ENCODE measurements at places on chromosomes 12 and 14.

DNA sequence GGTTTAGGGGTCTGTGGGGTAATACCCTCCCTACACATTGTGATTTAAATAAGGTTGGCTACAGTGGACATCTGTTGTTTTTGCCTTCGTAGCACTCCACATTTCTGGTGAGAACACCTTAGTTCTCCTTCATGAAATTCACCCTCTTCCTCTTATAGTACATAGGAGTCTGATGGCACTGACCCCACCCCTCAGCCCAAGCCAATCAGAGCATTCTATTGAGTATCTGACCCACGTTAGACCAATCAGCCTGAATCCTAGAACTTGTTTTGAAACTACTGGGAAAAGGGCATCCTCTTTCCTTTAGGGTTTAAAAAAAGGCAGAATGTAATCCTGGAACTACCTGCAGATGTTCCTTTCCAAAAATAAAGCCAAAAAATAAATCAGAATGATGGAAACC, 15.8 kb upstream of the LRRC9 start:
- DNase-seq = no peak

- no peak for DNase-seq
Observed at GRCh38 chr14:98638366-98638765, 633.6 kb downstream of the BCL11B start.

DNA sequence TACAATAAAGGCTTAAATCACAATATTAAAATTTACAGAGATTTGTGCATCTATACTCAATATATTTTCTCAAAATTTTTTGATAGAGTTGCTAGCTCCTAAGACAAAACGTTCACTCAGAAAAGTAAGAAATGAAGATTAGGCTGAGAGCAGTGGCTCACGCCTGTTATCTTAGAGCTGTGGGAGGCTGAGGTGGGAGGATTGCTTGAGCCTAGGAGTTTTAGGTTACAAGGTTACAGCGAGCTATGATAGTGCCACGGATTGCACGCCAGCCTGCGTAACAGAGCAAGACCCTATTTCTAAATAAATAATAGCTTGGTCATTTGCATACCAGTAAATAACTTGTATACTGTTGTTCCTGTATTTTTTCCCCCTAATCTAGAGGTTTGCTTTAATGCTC, 35.0 kb upstream of the CFL2 start:
- DNase-seq = no peak

DNA sequence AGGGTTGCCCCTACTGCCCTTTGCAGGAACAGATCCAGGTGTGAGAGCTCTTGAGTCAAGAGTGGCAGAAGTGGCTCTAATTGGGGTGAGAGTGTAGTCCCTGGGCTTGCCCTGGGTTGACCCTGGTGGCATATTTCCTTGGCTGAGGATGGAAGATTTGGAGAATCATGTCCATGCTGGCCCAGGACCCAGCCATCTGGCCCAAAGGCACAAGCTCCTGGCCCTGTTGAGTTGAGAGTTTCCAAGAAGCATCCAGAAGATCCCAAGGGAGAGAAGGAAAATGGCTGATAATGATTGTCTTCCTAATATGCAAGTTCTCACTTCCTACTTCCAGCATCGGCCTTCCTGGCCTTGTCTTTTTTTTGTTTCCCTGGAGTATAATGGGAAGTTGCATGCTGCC, 55.5 kb upstream of the SRSF5 start:
- no peak for DNase-seq
